AG09319 (cell line): ENCODE measurements at places on chromosomes 5 and 9.
A peak's percentile ranks its signal among the peaks of the same experiment; 100 is the strongest.

GRCh38 chr5:137352095-137352494 is 147.0 kb downstream of the SPOCK1 start:
- DNase-seq: no peak

GRCh38 chr5:62982348-62982747 is 403.7 kb downstream of the LRRC70 start:
- DNase-seq: no peak

DNA sequence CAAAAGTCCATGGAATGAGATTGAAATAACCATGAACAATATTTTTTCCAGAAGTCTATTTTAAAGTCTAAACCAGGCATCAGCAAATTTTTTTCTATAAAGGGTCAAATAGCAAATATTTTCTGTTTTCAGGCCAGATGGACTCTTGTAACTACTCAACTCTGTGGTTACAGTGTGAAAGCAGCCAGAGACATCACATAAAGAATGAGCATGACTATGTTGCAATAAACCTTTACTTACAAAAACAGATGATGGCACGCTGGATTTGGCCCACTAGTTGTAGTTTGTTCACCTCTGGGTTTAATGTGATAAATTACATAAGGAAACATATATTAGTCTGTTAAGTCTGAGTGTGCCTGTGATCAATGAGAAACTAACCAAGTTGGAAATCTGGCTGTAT is 319.2 kb downstream of the TRPM3 start:
- DNase-seq: no peak

- DNase-seq: peak; percentile 67
Measured at GRCh38 chr5:33369485-33370465, 71.0 kb upstream of the TARS1 start.

DNA sequence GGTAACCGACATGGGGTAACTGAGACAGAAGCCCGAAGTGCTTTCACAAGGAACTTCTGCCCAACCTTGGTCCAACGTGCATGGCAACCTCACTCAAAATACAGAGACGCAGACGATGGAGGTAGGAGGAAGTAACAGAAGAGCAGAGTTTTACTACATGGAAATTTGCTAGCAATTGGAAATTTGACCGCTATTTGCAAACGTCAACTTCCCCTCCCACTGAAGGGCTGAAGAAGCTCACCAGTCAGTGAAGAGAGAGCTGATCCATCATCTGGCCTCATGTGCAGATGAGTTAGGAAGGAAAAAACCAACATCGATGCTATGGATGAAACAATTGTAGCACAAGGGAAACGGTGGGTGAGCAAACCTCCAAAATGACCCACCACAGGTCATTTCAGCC is 196.7 kb downstream of the RGS3 start:
- no peak for DNase-seq

- no peak for DNase-seq
Measured at GRCh38 chr5:177403792-177404640, 3.6 kb upstream of the PFN3 start.
